ENCODE measurements at places on chromosomes 4 and X.

- no peak for DNase-seq
These were observed 22.2 kb downstream of the PDGFC start for GRCh38 chr4:156949373-156949814.

GRCh38 chr4:1519787-1520661 is 113.8 kb upstream of the NKX1-1 start:
- no peak for DNase-seq

- no peak for DNase-seq
These were observed 190.5 kb downstream of the RRAGB start for GRCh38 chrX:55907968-55908607.

- peak; percentile 45 for DNase-seq
These were observed 192.1 kb downstream of the IDS start for GRCh38 chrX:149312988-149313387.

- DNase-seq, result no peak
These were observed at the start of gene HGFAC for GRCh38 chr4:3441501-3442459. HGFAC (plus strand) TSS chr4:3441968; CDS start chr4:3442002, 34 bp downstream.

DNA sequence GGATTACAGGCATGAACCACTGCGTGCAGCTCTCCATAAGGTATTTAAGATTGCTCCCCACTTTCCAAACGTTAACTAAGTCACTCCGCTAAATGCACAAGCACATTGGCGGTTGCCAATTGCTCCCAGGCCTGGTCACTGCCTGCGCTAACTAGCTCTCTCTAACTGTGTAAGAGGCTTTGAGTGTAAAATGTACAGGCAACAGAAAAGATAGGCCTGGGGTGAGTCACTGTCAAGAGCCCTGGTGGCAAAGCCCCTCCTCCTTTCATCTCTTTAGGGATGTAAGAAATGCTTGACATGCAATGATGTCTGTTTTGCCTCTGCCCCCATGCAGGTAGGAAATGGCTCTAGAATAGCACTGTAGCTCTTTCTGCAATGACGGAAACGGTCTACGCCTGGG is 329.7 kb upstream of the GATB start:
- no peak for DNase-seq

- no peak for DNase-seq
These were observed 31.7 kb upstream of the NFXL1 start for GRCh38 chr4:47945930-47946726.

DNA sequence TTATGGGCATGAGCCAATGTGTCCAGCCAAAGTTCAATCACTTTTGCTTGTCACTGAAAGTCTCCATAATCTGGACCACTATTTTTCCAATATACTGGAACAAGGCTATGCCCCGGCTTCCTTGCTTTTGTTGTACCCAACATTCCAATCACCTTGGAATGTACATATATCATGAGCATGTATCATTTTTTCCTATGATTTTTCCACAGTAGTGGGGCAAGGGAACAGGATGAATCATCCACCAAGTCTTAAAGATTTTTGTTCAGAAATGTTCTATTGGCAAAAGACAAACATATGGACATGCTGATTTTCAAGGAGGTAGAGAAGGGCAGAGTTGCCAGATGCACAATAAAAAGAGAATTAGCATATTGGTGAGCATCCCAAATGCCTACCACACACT is 548.1 kb upstream of the INTU start:
- DNase-seq, result no peak
